Stimulated activated CD8-positive, alpha-beta memory T cell treated with anti-CD3 and anti-CD28 coated beads, Interleukin-7, amount 100 ng/mL, for 24 hours (primary cell): ENCODE measurements at places on chromosomes 11 and 22.

GRCh38 chr11:32580967-32581366 is 2.7 kb upstream of the EIF3M start:
- DNase-seq: no peak

GRCh38 chr11:6520265-6520664 is 23.2 kb downstream of the DNHD1 start:
- DNase-seq: no peak

DNA sequence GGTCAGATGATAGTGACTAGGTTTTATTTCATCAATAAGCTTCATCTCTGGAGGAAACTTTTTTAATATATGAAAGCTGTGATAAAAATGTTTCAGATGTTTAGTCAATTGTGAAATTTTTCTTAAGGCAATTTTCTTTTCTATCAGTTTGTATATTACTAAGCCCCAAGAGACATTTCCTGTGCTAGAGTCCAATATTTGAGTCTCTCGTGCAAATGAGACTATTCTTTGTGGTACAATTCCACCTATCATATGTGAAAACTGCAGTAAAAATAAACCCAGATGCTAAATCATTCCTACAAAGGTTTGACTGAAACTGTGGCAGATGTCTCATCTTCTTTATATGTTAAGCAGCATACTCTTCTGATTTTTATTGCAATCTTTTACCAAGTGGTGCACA is 28.0 kb downstream of the CTR9 start:
- no peak for DNase-seq

DNA sequence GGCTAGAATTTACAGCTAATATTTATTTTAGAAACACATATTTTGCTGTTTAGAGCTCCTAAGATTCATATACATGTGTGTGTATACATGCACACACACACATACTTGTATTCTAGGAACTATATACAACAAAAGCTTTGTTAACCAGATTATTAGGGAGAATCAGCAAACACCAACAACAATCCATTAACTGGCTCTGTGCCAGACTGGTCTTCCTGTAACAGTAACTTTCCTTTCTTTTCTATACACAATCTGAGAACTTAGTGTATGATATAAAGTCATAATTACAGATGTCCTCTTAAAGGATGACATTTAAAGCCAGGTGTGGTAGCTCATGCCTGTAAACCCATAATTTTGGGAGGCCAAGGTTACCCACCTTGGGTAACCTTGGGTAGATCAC is 49.5 kb upstream of the CLNS1A start:
- DNase-seq: no peak

- DNase-seq: no peak
Measured at GRCh38 chr11:8829556-8829955, 81.4 kb upstream of the AKIP1 start.

DNA sequence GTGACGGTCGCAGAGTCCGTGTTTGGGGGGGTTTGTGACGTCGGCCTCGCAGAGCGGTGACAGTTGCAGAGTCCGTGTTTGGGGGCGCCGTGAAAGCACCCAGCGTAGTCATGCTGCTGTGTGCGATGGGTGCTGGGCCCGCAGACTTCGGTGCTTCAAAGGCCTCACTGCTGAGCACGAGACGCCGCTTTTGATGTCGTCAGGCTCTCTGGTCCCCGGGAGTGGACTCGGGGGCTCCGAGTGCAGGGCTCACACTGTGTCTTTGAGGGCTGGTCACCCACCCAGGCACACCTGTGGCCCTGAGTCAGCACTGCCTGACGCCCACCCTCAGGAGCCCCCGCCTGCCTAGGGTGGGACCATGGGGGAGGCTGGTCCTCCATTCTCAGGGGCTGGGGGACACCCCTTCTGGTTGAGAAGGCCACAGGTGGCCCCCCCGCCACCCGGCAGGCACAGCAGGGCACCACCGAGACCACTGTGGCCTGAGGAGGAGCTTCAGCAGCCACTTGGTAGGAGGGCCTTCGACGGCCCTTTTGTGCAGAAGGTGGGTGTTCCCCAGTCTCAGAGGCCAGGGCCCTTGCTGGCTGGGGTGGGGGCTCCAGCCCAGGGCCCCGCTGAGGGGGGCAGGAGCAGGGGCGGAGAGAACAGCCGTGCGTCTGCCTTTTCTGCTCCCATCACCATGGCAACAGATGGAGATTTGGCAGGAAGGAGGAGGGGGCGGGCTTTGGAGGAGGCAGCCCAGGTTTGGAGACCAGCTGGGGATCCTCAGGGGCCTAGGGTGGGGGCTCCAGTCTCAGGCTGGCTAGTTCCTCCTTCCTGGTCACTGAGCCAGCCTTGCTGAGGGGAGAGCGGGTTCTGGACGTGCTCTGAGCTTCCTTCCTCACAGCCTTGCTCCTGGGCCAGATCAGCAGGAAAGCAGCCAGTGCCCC is 20.9 kb downstream of the BRSK2 start:
- no peak for DNase-seq

DNA sequence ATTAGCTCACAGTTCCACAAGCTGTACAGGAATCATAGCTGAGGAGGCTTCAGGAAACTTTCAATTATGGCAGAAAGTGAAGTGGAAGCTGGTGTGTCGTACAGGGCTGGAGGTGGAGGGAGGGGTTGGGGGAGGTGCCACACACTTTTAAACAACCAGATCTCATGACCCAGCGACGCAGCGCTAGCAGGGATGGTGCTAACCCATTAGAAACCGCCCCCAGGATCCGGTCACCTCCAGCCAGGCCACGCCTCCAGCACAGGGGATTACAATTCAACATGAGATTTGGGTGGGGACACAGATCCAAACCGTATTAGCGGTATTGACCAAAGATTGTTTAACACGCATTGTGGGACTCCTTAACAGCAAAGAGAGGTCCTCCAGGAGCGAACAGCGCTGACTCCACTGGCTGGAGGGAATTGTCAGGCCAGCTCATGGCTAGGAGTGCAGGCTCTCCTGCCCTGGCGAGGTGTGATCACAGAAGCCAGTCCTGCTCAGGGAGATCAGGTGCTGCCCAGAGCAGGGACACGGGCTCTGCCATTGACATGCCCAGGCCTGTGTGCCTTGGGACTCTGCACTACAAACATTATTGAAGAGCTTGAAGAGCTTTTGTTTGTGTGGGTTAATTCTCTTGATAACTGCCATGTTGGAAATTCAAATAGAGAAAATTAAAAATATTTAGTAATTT is 215.3 kb downstream of the TBC1D22A start:
- DNase-seq: no peak

DNA sequence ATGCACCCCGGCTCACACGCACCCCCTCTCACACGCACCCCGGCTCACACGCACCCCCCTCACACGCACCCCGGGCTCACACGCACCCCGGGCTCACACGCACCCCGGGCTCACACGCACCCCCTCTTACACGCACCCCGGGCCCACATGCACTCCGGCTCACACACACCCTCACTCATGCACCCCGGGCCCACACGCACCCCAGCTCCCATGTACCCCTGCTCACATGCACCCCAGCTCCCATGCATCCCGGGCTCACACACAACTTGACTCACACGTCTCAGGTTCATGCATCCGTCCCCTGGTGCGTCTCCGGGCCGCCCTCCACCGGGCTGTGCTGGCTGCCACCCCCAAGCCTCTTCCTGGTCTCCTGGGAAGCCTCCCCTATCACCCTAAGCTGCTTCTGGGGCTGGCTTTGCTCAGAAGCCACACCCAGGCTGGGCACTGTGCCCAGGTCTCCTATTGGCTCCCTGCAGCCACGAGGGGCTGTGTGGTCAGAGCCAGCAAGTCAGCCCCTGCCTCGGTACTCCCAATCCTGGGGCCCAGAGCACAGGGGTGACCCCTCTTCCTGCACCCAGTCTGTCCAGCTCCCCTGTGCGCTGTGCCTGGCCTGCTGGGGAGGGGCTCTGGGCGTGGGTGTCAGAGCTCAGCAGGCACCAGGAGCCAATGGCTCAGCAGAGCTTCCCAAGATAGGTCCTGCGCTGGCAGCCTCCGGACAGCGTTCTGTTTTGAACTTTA is 16.9 kb downstream of the TSPAN4 start:
- no peak for DNase-seq

- no peak for DNase-seq
Measured at GRCh38 chr11:75470476-75471080, 37.6 kb upstream of the KLHL35 start.

- DNase-seq: no peak
Measured at GRCh38 chr11:6248248-6248647, 9.4 kb downstream of the CNGA4 start.
